ENCODE measurements at places on chromosomes 11 and 22.

DNA sequence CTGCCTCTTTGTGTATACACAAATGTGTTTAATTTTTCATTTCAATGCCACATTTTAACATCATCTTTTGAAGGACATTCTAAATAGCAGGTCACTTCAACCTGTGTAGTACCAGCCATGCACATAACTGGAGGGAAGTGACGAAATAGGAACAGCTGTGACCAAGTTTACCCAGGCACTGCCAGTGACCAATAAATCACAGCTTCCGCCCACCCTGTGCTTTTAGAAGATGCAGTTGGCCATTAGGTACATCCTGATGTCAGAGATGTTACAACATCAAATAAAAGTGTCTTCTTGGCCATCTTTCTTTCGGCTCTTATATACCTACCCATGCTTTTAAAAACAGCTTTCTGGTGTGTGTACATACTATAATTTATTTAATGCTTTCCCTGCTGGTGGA lies 7.8 kb downstream of the LDLRAD3 start:
- DNase-seq, result no peak

- DNase-seq, result peak; percentile 24
These were observed 105.9 kb upstream of the ARHGAP20 start for GRCh38 chr11:110818032-110818687.

DNA sequence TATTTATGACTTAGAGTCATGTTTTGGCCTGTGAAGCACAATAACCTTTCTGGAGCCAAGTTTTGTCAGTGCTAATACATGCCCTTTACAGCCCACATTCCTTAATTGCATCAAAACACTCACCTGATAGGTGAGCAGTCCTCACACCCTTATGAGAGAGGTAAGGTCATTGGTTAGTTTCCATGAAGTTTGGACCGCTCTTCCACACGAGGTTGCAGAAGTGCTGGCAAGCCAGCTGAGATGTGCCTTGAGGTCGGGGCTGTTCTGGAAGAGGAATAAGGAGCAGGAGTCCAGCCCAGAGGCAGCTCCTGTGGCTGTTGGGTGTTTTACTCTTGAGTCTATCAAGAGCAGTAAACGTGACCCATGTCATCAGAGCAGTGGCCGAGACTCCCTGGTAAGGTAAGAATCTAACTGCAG lies 76.3 kb downstream of the CYB5R2 start:
- no peak for DNase-seq

DNA sequence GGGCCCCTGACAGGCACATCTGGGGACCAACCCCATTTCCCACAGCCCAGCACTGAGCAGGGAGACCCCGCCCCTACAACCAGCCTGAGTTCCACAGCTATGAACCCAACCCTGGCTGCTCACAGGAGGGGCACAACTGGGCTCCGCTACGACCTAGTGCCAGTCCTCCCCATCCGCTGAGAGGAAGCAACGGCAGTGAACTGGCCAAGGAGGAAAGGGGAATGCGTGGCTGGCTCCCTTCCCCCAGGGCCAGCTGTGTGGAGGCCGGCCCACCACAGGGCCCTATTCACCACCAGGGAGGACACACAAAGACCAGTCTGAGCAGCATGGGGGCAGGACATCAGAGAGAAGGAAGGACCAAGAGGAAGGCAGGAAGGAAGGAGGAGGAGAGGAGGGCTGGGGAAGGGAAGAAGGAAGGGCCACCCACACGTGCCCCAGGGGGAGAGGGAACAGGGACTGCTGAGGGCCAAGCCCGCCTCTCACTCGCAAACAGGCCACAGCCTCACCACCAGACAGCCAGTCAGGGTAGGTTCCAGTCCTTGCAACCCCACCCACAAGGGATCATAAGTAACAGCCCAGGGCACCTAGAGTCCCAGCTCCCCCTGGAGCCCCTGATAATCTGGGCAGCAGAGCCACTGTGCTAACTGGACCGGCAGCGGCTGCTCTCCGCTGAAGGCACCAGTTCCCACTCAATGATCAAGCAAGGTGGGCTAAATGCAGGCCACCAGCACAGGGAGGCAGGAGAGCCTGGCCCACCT lies 8.5 kb upstream of the GAL3ST1 start:
- no peak for DNase-seq

GRCh38 chr11:44775366-44775984 lies 48.7 kb downstream of the TSPAN18 start:
- DNase-seq, result peak; percentile 65

GRCh38 chr11:36006556-36006955 lies 62.7 kb downstream of the LDLRAD3 start:
- no peak for DNase-seq

DNA sequence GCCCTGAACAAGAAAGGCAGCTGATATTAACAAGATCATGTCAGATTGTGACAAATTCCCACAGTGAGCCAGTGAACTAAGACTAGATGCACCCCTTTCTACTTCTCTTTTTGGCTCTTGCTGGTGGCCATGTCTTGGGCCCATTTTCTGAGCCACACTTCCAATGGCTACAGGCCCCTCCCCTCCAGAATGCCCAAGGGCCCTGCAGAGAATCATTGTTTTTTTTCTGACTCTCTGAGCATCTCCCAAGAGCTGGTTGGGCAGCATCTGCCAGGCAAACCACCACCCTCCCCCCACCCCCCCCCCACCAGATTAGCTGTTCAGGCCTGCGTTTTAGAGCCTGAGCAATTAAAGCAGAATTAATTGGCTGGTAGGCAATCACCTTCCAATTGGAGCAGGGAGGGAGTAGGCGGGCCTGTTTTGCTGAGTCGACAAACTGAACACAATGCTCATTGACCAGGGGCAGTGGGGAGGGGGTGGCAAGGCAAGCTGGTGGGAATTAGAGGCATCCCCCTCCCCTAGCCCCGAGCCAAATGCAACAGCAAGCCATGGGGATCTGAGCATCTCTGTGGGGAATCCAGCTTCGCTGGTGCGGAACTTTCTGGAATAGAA lies 541.4 kb downstream of the MN1 start:
- DNase-seq, result peak; percentile 43

DNA sequence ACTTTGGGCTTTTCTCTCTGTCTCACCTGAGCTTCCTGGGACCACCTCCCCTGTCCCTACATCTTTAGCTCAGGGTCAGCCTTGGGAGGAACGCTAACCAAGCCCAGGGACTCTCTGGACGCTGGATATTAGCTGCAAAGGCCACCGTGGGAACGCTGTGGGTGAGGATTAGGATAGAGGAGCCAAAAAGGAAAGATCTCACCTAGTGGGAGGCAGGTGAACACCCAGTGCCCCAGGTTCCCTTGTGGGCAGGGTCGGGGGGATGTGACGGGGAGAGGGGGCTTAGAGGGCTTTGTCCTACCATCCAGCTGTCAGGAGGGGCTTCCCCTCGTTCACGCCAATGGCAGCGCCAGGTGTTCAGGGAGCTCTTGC lies 50.2 kb downstream of the LINC01488 start:
- no peak for DNase-seq
